ENCODE measurements at places on chromosomes 3 and 15.

- peak; percentile 65 for DNase-seq
Observed at GRCh38 chr3:30658328-30659052, 52.1 kb downstream of the TGFBR2 start.

- DNase-seq, result no peak
Observed at GRCh38 chr15:74428970-74429780, 4.6 kb downstream of the SEMA7A start.

- no peak for DNase-seq
Observed at GRCh38 chr15:31111091-31111647, 9.6 kb upstream of the TRPM1 start.

- DNase-seq, result peak; percentile 85
Observed at GRCh38 chr3:111071257-111072030, at the start of gene NECTIN3. Gene NECTIN3, plus strand, starts transcription at chr3:111071816. Its CDS starts 202 bp downstream, at chr3:111072018.

DNA sequence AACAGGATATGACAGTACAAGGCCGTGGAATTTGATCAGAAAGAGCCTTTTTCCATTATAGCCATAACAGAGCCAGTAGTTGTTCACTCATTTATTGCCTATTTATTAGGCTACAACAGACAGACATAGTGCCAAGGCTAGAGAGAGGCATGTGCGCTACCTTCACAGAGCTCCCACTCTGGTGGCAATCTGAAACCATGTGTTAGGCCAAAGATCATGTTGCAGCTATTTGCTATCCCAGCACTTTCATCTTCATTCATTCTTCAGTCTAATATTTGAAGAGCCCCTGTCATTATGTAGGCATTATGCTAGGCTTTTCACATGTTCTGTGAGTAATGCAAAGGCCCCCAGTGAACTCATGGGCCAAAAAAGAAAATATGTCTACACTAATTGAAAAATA lies 404.8 kb downstream of the IGSF11 start:
- no peak for DNase-seq

DNA sequence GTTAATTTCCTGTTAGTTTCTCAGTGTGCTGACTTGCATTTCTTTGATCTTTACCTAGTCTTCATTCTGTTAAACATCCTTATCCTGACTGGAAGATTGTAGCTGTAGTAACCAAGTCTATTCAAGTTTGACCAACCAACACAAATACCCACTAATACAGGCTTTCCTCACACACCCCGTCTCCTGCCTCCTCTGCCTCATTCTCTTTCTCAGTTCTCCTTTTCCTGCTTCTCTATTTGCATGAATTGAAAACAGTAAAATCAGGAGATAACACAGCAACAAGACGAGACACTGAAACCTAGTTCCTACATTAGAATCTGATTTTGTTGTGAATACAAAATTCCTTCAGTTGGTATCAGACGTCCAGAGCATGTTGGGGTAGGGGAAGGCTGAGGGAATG lies 116.9 kb upstream of the ARPP21 start:
- DNase-seq, result no peak

GRCh38 chr3:128307781-128308469 lies 154.6 kb downstream of the EEFSEC start:
- DNase-seq, result peak; percentile 7

GRCh38 chr15:66130496-66131034 lies 123.0 kb downstream of the MEGF11 start:
- DNase-seq, result no peak

DNA sequence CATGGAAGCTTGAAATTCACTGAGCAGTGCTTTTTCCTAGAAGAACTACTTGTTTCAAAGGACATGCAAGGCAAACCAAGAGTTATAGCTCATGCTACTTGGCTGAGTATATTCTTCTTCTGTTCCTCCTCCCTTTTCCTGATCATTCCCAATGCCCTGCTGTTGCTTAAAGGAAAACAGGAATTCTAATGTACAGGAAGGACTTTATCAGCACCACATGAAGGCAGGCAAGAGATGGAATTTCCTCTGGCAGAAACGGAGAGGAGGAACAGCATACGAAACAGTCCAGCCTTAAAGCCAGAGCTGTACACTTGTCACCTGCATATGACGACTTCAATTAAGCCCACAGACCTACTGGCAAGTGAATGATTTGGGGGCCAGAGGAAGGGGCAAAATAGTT lies 15.7 kb downstream of the MEIS2 start:
- no peak for DNase-seq

- DNase-seq, result no peak
Observed at GRCh38 chr3:111128884-111129283, 57.3 kb downstream of the NECTIN3 start.

DNA sequence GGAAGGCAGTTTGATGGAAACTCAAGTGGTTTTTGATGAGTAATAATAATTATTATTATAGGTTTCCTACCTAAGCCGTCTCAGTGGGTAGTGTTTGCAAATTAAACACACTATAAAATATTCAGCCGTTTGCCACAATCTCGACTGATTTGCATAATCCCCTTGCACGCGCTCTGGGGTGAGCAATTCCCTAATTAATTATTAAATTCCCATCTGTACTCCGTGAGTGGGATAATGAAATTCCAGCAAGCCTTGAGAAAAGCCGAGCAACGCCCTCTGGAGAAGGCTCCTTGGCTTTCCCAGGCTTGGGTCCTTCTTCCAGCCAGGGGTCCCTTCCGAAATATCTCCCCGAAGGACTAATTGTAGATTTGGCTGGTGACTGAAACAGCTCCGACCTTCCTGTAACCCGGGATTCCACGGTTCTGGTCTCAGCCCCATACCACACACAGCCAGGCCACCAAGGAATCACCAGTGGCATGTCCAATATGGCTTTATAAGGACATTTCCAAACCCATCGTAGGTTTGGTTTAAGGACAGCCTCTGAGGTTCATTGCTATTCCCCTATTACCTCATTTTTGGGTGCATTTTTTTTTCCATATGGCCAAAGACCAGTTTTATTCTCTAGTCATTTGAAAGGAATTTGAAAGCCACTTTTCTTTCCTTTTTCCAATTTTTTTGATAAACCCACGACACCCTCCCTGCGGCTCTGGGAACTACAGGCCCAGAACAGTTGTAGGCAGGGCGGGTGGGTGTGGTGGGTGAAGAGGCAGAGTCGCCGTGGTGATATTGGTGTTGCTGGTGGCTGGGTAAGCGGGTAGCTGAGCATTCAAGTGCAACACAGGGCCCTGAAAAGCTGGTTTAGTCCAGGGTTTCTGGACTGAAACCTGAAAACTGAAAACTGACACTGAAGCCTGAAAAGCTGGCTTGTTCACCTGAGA lies 33.2 kb upstream of the RGMA start:
- DNase-seq, result no peak

DNA sequence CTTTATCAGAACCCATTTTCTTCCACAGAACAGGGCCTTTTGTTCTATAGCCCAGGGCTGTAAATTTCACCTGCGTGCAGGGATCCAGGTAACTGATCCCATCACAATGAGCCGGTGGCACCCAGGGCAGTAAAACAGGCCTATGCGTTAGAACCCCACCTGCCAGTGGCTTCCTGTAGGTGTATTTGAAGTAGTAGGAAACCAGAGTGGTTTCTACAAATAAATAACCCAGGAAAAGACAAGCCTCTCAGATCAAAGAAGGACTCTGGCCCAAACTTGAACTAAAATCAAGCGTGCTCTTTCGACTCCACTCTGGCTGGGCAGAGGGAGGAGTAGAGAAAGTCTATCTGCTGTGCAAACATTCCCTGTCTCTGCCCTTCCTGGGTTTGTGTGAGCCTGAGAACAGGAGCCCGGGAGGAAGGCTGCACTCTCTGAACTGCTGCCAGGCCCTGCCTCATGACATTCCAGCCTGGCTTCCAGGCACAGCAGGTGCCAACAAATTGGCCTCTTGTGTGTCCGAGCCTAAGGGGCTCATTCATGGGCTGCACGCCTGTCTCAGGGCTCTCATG lies 77.7 kb downstream of the CEMIP start:
- no peak for DNase-seq

- DNase-seq, result no peak
Observed at GRCh38 chr3:127706785-127707351, 34.1 kb downstream of the ABTB1 start.

- DNase-seq, result no peak
Observed at GRCh38 chr3:192246847-192247559, 480.3 kb downstream of the FGF12 start.

DNA sequence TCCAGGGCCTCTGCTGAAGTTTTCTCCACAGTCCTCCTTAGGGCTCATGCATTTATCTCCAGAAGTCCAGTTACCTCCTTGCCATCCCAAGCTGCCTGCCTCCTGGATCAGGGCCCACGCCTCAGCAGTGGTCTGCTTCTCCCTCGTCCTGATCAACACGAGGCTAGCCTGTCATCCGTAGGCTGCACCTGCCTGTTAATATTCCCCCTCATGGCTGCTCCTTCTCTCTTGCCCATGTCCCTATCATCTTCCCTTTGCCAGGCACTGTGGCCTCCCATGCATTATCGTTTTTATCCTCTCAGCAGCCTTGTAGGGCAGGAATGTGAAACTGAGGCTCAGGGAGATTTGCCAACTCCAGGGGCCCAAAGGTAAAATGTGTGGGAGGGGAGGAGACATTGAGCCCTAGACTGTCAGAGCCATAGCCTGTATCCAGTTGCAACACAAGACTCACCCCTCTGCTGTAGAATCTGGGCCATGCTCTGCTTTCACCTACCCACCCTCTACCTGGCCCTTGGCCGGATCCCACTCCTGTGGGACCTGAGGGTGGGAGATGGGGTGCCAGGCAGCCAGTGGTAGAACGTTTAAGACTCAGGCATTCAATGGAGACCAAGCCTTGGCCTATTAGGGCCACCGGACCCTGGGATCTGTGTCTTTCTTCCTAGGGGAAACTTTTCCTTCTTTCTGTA lies 4.6 kb downstream of the GRM2 start:
- no peak for DNase-seq

GRCh38 chr3:194661374-194661773 lies 10.6 kb downstream of the LSG1 start:
- no peak for DNase-seq

DNA sequence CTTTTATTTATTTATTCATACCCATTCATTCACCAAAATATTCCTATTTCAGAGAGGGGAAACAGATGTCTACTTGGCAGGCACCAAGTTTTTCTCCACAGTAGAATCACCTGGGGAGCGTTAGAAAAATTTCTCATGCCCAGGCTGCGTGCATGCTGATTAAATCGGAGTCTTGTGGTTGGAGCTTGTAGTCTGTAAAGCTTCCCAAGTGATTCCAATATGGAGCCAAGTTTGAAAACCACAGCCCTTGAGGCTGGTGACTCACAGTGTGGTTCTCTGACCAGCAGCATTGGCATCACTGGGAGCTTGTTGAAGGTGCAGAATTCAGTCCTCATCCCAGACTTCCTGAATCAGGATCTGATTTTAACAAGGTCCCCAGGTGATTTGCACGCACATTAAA lies 49.7 kb downstream of the PDHB start:
- DNase-seq, result no peak

DNA sequence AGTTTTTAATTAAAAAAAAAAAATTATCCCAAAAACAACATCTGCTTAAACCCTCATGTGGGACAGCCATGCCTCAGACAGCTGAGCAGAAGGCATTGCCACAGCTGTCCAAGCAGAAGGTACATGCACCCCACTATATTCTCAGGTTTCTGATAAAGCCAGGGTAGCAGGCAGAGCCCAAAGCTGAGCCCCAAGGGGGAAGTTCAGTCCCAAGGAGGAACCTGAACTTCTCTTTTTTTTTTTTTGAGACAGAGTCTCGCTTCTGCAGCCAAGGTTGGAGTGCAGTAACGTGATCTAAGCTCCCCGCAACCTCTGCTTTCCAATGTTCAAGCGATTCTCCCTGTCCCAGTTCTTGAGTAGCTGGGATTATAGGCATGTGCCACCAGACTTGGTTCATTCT lies 33.2 kb downstream of the MKRN2 start:
- no peak for DNase-seq

- no peak for DNase-seq
Observed at GRCh38 chr3:17162116-17162515, 277.4 kb downstream of the PLCL2 start.

GRCh38 chr3:97871801-97872524 lies 50.2 kb downstream of the CRYBG3 start:
- DNase-seq, result peak; percentile 22

DNA sequence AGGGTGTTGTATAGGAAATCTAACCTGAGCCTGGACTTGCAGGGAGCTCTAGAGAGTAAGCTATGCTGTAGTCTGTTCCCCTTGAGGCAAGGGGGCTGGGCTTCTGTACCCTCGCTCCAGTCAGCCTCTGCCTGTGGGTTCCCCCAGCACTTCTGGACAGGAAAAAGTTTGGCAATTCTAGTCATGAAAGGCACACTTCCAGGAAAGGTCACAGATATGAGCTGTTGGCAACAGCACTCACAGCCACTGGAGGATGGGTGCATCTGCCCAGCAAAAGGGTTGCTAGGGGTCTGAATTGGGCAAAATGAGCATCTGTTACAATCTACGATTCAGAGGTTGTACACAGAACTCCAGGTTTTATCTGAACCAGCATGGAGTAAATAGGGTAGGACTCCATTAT lies 281.2 kb downstream of the ERC2 start:
- no peak for DNase-seq

DNA sequence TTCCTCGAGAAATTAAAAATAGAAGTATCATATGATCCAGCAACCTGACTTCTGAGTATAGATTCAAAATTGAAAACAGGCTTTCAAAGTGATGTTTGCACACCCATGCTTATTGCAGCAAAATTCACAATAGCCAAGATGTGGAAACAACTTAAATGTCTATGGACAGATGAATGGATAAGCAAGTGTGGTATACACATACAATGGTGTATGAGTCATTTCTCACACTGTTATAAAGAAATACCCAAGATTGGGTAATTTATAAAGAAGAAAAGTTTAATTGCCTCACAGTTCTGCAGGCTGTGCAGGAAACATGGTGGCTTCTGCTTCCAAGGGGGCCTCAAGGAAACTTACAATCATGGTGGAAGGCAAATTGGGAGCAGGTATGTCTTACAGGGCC lies 100.8 kb downstream of the KLF13 start:
- DNase-seq, result no peak

GRCh38 chr15:34038023-34038870 lies 757 bp downstream of the AVEN start:
- DNase-seq, result peak; percentile 80

DNA sequence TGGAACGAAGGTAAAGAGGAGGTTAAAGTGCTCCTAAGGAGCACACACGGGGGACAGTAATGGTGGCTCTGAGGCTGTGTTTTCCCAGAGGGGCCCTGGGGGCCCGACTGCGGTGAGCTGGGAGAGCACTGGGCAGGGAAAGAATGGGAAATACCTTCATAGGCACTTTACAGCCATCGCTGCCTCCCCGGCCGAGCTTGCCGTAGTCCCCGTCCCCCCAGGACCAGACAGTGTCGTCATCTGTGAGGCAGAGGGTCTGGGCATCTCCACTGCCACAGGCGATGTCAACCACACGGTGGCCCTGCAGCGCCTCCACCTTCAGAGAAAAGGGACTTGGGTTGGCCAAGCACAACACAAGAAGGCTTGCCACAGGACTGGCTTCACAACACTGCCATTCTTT lies 32.8 kb upstream of the OCA2 start:
- no peak for DNase-seq
